GM04503 (cell line): ENCODE measurements at places on chromosomes 2 and 18.

DNA sequence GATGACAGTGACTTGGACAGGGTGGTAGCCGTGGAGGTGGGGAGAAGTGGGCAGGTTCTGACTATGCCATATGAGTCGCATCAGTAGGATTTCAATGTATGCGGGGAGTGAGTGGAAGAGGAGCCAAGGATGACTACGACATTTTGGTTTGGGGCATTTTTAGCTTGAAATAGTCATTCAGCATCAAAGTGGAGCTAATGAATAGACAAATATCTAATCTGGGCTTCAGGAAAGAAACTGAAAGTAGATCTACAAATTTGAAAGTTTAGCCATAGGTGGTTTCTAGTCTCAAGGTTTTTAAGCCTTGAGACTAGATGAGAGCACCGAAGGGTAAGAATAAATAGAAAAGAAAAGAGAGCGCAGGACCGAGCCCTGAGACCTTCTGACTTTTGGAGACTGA is 58.3 kb downstream of the FEZ2 start:
- no peak for DNase-seq

- peak; percentile 76 for DNase-seq
These were observed 35.8 kb upstream of the GRB14 start for GRCh38 chr2:164657129-164657528.

GRCh38 chr18:73880387-73880786 is 267.2 kb downstream of the FBXO15 start:
- DNase-seq, result no peak

DNA sequence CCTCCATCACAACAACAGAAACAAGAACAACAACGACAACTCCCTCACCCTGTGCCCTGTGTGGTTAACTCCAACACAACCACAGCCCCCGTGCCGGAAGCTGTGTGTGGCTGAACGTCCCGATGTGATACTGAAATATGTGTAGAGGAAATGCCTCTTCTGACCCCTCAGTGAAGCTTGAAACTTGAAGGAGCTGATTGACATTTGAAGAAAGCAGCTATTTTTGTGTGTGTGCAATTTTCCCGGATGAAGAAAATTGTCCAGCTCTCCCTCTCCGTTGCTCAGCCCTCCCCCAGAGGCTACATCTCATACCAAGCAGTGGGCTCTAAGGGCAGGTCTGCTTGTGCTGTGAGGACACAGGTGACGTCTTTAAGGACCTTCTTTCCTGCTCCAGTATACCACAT is 173.8 kb downstream of the ICOS start:
- DNase-seq, result no peak

GRCh38 chr2:27335311-27335710 is 12.4 kb upstream of the MPV17 start:
- no peak for DNase-seq

DNA sequence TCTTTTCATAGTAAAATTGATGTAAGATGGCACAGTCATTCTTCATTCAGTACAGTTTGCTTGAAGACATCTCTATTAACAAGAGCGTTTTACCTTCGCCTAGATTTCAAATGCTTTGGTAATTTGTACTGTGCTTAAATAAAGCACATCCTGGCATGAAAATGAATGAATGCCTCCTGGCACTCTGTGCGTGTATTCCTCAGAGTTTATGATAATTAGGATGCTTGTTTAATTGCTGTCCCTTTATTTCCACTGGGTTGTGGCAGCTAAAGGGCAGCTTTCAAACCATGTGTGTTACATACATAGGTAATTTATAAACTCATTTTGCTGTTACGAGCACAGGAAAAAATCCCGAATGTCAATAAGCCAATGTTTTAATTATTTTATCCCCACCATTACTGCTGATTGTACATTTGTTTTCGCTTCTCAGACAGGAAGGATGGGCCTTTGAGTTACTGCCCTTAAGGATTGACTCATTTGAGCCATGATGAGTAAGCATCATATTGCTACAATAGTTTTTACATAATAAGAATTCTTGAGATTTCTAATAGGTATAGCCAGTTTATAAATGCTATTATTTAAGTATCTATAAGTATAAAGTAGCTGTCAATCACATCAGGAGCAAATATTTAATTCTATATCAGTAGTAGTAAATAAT is 516.5 kb downstream of the XIRP2 start:
- DNase-seq, result no peak

GRCh38 chr2:99187011-99187410 is 6.0 kb downstream of the MRPL30 start:
- DNase-seq, result no peak

DNA sequence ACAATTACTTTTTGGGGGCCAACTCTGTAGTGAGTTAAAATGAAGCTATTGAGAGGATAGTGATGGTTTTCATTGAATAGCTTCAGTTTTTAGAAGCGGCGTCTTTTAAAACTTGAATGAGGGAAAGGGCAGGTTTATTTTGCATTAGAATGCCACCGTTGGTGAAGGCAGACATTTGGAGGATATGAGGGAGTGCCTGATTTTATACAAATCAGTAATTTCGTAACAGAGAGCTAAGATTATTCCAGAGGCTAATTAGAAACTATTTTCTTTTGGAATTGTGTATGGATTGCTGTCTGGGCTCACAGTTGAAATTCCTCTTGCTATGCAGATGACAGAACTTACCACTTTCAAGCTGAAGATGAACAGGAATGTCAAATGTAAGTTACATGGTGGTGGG is 67.6 kb downstream of the ITGB1BP1 start:
- DNase-seq, result no peak
